ENCODE measurements at places on chromosomes 5 and 9.

DNA sequence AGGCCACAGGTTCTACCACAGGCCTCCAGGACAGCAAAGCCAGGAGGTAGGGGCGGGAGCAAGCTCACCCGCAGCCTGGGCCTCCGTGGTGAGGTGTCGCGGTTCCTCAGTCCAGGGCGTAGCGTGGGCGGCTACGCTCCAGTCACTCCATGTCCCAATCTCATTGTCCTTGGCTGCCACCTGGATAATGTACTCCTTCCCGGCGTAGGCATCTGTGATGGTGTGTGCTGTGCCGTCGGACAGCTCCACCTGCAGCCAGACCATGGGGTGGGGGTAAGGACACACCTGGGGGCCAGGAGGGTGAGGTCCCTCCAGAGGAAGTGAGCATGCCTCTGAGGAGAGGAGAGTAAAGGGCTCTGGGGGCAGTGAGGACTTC is 29.8 kb upstream of the ENHO start:
- DNase-seq, result no peak

- no peak for DNase-seq
These were observed 293 bp downstream of the CENPP start for GRCh38 chr9:92325991-92326500.

GRCh38 chr9:23730364-23730763 is 95.7 kb downstream of the ELAVL2 start:
- DNase-seq, result no peak

DNA sequence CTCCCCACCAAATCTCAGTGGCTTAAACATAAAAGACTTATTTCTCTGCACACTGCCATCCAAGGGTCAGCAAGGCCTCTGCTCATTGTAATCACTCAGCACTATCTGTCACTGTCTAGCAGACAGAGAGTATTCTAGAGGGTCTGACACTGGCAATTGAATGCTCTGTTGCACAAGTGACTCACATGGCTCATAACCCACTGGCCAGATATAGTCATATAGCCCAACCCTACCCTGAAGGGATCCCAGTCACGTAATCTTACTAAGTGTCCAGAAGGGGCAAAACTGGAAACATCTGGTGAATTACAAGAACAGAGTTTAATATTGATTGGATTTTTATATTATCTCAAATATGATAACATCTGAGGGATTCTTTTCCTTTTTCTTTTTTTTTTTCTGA is 80.7 kb downstream of the TSSK1B start:
- DNase-seq, result no peak

DNA sequence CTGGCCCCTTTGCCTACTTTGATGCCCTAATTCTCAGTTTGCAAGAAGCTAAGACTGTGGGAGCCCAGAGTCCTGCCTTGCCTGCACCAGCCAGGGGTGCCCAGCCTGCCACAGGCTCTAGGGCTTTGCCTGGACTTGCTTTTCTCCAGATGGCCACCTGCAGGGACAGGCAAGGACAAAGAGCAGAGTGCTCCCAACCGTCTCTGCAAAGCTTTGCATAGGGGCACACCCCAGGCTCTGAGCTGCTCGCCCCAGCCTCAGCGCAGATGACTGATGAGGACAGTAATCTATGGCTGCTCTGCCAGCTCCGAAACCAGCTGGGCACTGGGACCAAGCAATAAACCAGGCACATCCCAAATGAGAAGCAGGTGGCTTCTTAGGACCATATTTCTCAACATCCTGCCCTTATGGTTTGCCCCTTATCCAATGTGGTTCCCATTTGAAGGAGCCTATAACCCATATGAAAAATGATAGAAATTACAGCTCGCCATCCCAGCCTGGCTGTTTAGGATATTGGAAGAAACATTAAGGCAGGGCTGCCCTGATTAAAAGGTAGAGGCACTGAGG is 25.4 kb upstream of the TCF7 start:
- DNase-seq, result no peak

- DNase-seq, result no peak
These were observed 141.8 kb downstream of the FAM174A start for GRCh38 chr5:100676817-100677631.

DNA sequence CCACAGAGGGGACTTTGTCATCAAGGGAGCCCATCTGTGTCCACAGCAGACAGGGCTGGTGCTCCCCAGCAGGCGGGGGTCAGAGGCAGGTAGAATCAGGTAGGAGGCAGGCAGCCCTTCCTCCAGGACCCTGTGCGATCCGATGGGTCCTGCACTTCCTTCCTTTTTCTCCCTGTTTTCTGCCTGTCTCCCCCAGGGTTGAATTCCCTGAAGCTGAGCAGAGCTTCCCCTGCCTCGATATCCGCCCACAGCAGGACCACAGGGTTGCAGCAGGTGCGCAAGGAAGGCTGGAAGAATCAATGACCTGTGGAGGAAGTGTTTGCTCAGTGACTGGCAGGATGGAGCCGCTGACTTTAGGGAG is 69.2 kb downstream of the MRPL36 start:
- DNase-seq, result no peak

DNA sequence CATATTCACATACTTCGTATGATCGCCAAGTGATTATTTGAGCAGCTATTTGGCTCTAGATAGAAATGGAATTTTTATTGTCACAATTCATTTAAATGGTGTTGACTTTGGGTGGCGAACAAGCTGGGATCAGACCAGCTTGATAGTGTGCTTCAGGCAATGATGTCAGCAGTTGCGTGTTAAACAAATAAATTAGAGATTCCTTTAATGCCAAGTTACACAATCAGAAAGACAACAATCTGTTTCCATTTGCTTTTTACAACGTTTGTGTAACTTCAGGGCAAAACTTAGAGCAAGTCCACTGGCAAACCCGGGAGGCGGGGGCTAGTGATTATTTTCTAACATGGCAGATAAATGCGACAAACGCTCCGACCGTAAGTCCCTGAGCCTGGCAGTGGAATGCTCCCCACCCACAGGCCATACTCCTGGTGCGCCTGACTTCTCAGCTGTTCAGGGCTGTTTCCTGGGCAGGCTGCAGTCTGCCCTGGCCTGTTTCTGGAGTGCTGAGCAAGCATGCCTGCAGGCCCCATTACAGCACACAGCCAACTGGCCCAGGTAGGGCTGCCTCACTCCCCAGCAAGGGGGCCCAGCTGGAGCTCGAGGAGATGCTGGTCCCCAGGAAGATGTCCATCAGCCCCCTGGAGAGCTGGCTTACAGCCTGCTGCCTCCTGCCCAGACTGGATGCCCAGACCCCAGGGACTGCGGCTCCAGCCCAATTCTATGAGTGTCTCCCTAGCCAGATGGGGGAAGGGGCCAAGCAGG is 88.7 kb downstream of the BASP1 start:
- DNase-seq, result no peak

GRCh38 chr5:131647048-131647769 is 12.2 kb upstream of the RAPGEF6 start:
- no peak for DNase-seq

DNA sequence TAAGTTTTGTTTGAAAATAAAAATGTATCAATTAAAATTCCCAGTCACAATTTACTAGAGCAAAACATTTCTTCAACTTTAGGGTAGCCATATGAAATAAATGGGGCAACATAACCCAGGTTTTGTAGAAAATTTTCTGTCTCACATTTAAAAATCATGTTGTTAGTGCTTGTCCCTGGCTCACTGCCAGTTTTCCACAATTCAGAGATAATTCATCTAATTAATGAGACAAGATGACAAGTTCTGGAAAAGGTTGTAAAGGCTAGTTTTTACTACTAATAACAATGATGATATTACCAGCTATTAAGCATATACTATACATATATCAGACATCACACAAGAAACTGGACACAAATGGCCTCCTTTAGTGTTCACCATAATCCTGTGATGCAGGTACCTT is 45.9 kb downstream of the MEGF9 start:
- DNase-seq, result no peak

GRCh38 chr9:73683862-73684591 is 532.4 kb downstream of the ANXA1 start:
- no peak for DNase-seq

- DNase-seq, result no peak
These were observed 124.0 kb upstream of the EFNA5 start for GRCh38 chr5:107794741-107795140.

GRCh38 chr9:8666060-8666459 is 866.5 kb upstream of the DMAC1 start:
- no peak for DNase-seq

DNA sequence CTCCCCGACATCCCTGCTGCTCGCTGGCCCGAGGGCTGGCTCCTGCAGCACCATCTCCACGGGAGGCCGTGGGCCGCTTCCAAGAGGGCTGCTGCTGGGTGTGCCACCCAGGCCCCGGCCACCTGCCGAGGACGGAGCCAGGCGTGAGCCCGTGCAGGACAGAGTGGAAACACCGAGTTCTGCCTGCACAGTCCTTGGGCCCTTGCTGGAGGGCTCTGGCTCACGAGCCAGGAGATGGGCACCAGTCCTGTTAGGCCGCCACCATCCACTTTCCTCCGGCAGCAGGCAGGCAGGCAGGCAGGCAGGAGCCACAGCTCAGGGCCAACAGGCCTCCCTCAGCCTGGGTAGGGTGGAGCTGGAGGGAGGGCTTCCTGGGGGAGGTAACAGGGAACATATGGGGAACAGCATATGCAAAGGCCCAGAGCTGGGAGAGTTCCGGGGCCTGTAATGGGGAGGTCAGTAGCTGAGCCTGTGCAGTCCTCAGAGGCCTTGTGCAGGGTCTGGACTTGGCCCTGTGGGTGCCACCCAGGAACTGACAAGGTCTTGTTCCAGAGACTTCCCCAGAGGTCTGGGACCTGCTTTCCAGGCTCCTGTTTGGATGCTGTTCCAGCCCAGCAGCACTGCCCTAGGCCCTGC is 31.9 kb downstream of the RXRA start:
- DNase-seq, result no peak

GRCh38 chr5:77843570-77844372 is 67.6 kb upstream of the TBCA start:
- no peak for DNase-seq

- DNase-seq, result no peak
These were observed 15.4 kb upstream of the VPS13A start for GRCh38 chr9:77161966-77162365.

- DNase-seq, result no peak
These were observed 96.3 kb downstream of the ZNF608 start for GRCh38 chr5:124650147-124650561.

- DNase-seq, result peak; percentile 94
These were observed at the start of gene PKD2L2 for GRCh38 chr5:137888863-137889759. PKD2L2 (plus strand) TSS chr5:137889457; CDS start chr5:137889492, 35 bp downstream.

- no peak for DNase-seq
These were observed 1272.3 kb upstream of the CDH9 start for GRCh38 chr5:28310696-28311095.

DNA sequence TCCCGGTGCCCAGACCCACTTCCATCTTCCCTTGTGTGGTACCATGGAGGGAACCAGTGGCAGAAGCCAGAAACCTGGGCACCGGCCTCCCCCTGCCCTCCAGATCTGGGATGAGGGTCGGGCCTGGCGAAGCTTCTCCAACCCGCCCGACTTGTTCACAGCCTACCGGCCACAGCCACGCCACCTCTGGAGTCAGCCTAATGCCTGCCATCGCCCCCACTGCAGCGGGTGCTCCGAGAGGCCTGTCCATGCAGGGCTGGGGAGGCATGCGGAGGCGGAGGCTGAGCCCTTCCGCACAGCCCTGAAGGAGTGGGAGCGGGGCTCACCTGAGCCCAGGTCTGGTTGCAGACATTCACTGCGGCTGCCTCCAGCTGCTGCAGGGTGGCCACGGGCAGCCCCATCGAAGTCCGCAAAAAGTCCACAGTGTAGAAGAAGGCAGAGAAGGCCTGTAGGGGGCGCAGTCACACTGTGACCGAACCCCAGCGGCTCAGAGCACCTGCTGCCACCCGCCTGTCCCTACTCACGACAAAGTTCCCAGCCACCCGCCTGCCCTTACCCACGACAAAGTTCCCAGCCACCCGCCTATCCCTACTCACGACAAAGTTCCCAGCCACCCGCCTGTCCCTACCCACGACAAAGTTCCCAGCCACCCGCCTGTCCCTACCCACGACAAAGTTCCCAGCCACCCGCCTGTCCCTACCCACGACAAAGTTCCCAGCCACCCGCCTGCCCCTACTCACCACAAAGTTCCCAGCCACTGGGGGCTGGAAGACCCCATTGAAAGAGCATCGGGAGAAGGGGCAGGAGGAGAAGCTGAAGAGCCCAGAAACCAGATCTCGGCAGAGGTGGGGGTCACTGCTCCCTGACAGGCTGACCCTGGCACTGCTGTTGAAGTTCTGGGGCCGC is 3.8 kb upstream of the NPDC1 start:
- DNase-seq, result peak; percentile 88

GRCh38 chr9:92342825-92343488 is 17.2 kb downstream of the CENPP start:
- DNase-seq, result no peak

DNA sequence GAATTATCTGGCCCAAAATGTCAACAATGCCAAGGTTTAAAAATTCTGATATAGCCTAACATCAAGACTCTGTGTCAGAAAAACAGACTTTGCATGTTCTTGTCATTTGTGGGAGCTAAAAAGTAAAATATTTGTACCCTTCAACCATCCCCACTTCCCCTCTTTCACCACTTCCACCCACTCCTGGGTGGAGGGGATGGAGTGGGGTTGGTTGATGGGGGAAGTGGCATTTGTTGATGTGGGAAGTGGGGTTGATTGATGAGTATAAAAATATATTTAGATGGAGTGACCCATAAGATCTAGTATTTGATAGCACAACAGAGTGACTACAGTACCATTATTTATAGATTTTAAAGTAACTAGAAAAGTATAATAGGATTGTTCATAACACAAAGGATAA is 55.0 kb upstream of the C9orf72 start:
- no peak for DNase-seq

DNA sequence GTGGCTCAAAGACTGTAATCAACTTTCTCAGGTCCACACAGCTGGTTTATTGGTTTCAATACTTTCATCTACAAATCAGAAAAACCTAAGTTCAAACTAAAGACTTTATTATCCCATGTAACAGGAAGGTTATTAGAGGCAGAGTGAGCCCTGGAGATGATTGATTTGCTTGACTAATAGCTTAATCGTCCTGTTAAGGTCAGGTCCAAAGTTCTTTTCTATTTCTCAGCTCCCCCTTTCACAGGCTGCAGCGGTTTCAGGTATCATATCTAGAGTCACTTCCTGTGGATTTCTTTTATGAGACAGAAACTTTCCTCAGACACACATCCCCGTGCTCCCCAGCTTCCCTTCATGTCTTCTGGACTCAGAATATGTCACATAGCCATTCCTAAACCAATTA is 166.4 kb downstream of the PRELID2 start:
- no peak for DNase-seq

GRCh38 chr9:115687356-115687755 is 466.2 kb upstream of the PAPPA start:
- DNase-seq, result no peak
